ENCODE measurements at places on chromosomes 2 and 18. TPM values are rescaled to one million over a fixed set of nuclear protein-coding genes. Genes with fewer than 3 reads are reported as not detected.

CD207 gene
- not detected for total RNA-seq

FRZB gene
- 17.1 TPM for total RNA-seq

KIF3C gene
- 86.8 TPM for total RNA-seq

FBXO15 gene
- 4.1 TPM for total RNA-seq
